ENCODE measurements at places on chromosomes 7 and 10.

DNA sequence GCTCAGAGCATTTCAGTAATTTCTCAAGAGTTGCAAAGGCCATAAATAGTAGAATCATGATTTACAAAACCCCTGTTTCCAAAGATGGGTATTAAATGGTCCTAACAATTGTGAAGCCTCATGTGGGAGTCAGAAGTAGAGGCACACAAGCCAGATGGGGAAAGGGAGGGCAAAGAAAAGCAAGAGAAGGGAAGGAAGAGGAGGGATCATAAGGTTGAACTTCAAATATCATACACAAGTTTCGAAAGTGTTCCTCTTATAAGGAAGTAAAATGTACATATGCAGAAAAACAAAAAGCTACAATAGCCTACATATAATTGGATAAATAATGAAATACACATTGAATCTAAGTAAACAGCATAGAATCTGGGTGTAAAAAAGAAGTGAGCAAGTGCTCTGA lies 6.0 kb downstream of the LIPN start:
- DNase-seq = no peak

GRCh38 chr10:47104151-47104605 lies 192.9 kb downstream of the PTPN20 start:
- DNase-seq = no peak

DNA sequence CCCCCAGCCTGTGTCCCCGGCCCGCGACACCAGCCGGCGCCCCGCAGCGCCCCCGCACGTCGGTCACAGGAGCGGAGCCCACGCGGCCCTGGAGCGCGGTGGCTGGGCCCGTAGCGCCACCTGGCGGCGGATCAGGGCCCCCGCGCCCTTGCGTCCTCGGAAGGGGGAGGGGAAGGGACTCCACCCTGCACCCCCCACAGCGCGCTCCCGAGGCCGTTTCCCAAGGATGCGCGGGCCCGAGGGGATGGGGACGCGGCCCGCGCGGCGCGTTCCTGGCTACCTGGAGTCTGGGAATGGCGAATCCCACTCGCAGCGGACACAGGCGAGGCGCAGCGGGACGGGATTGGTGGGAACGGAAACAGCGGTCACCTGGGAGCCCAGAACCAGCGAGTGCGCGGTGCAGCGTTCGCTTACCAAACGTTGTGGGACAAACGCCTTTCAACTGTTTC lies 23.8 kb upstream of the MKI67 start:
- peak; percentile 44 for DNase-seq

DNA sequence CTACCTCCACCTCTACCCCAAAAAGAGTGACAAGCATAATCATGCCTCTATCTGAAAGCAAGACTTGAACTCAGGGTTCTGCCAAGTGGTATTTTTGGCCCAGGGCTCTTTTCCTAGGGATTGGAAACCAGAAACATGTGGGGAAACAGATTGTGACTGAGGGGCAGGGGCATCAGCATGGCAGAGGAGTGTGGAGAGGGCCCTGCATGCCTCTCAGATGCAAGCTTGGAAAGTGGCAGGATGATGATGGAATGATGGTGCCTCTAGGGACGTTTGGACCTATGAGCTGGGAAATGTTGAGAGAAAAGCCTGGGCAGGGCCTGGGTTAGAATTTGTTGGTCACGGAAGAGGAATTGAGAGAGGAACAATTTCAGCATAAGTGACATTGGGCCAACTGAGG lies 78.4 kb upstream of the LEP start:
- no peak for DNase-seq

GRCh38 chr10:34116681-34117271 lies 698.3 kb downstream of the PARD3 start:
- DNase-seq = no peak

GRCh38 chr7:41028580-41028979 lies 674.3 kb downstream of the INHBA start:
- no peak for DNase-seq

- DNase-seq = no peak
Observed at GRCh38 chr7:94395141-94396036, 694 bp downstream of the COL1A2 start.

DNA sequence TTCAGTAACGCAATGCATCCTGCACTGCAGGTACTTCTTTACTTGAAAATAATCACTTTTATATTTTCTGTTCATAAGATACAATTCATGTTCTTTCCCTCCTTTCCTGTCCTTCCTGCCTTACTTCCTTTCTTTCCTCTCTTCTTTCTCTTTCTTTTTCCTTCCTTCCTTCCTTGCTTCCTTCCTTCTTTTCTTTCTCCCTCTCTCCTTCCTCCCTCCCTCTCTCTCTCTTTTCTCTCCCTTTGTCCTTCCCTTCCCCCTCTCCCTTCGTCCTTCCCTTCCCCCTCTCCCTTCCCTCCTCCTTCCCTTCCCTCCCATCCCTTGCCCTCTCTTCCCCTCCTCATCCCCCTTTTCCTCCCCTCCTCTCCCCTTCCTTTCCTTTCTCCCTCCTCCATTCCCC lies 227.8 kb upstream of the KLF6 start:
- DNase-seq = no peak

DNA sequence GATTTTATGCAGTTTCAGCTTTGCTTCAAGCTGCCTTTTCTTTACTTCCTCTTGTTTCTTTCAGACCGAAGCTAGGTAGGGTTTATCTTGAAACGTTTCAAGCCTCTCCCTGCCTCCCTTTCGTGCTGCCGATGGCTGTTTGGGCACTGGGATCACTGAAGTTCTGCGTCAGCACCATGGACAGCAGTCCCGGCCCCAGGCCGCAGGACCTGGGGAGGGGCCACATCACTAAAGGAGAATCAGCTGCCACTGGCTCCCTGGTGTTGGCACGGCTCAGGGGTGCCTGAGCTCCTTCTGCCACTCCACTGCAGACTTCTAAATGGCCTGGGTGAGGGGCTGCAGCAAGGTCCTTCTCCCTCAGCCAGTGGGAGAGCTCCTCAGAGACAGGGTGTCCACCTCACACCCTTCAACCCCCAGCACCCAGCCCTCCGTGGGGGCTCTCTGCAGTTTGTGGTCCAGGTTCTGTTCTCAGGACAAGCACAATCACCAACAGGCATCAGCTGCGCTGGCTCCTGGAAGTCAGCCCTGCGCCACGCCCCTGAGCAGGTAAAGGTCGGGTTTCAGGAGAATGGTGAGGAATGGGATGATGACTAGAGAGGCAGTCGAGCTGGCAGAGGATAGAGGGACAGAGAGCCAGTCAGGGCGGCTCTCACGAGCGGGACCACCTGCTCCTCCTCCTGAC lies 387.2 kb downstream of the TCERG1L start:
- no peak for DNase-seq

GRCh38 chr7:137669706-137670105 lies 177.1 kb downstream of the DGKI start:
- no peak for DNase-seq

DNA sequence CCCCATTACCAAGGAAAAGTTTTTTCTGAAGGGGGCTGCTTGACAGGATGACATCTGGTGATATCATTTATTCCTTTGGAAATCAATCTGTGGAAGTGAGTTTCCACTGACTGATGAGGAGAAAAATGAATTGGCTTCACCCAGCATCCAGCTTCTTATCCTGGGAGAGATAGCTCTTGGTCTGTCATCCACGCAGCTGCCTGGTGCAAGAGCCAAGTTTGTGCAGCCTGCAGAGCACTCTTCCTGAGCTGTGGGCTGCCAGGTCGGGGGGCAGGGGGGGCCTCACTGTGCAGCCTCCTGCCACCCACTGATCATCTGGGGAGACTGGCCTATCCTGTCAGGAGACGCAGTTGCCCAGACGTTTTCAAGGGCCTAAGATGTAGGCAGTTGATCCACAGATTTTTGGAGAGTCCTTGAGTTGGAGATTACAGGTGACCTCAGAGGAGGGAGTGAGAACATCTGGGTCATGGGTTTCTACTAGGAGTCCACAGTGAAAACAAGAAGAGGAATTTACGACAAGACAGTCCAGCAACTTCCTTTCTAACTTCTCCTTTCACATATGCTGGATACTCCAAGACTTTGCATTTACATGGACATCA lies 75.4 kb downstream of the EGFR start:
- DNase-seq = no peak

- no peak for DNase-seq
Observed at GRCh38 chr7:35748371-35748770, 52.5 kb upstream of the SEPTIN7 start.

GRCh38 chr7:128039544-128039953 lies 8.3 kb upstream of the LRRC4 start:
- DNase-seq = no peak

- no peak for DNase-seq
Observed at GRCh38 chr7:38681882-38682281, 50.7 kb upstream of the AMPH start.

DNA sequence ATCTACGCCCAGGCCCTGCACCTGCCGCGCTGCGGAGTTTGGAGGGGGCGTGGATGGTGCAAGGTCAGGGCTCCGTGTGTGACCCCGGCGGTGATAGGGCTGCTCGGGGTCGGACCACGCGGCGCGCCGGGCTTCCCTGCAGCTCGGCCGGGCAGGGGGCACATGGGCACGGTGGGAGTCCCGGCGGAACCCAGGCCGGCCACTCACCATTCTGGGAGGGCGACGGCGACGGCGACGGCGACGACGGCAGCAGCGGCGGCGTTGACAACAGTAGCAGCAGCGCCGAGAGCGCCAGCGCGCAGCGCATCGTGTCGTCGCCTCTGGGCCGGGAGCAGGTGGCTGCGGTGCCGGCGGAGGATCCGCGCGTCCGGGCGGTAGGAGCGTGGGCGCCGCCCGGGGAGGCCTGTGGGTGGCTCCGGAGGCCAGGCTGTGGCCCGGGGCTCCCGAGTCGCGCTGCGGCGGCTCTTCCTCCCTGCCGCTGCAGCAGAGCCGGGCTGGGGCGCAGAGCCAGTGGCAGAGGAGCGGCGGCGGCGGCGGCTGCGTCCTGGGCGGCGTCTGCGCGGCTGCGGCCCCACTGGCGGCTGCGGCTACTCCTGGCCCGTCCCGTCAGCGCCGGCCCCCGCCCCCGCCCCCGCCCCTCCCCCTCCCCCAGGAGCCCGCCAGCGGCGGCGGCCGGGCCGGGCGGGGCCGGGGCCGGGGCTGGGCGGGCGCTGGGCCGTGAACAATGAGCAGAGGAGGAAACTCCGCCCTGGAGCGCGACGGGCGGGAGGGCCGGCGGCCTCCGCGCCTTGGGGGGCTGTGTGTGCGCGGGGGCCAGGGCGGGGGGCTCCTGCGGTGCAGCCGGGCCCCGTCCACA lies at the start of gene PODXL:
Gene PODXL (minus strand): TSS at position 576 of the 856 bp plus-strand sequence. CDS start 269 bp downstream, at position 307.
- DNase-seq = no peak

DNA sequence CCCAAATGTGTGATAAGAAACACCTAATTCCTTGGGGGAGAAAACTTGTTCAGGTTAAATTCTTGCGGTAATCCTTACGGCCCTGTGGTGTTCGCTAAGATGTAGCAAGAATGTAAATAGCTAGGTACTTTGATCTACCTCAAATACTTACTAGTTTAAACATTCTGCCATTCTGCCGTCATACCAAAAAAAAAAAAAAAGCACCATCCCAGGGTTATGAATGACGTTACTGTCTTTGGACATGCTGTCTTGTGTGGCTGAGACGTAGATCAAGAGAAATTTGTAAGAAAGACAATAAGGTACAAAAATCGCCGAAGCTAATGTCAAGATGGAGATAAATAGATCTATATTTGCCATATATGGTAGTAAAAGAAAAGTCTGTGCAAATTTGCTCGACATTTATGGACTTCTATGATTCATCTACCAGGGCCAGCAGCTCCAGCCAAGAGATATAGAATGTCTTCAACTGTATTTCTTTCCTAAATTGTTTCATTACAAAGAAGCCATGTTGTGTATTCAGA lies 195.6 kb downstream of the CUX1 start:
- DNase-seq = no peak

GRCh38 chr7:97851683-97852082 lies 20.5 kb downstream of the ASNS start:
- no peak for DNase-seq

- no peak for DNase-seq
Observed at GRCh38 chr10:126661356-126661755, 9.1 kb downstream of the C10orf90 start.
